Liver (tissue), 10 donors: ENCODE measurements at places on chromosomes 6 and 20. TPM values are rescaled to one million over a fixed set of nuclear protein-coding genes. Genes with fewer than 3 reads are reported as not detected.

DNAH8 gene
- not detected for polyA plus RNA-seq

RNF217 gene
- polyA plus RNA-seq = 4.4 TPM

TRIM10 gene
- 0.72 TPM for polyA plus RNA-seq

GRCh38 chr6:17349427-17349826, 44.0 kb upstream of the CAP2 start:
- DNase-seq = no peak

DNA sequence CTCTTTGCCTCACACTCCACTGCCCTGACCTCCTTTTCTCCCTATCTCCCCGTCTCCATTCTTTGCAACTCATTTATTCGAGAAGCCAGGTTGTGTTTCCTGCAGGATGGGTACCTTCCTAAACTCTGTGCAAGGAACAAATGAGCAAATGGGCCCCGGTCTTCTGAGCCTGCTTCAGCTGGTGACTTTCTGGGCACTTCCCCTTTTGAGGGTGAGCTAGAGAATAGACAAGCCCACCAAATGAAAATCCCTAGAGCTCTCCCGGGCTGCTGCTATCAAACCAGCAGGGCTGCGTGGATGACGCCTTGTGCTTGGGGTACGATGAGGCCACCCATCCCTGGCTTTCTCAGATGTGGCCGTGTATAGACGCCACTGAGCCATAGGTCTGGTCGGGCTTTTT, 91.0 kb upstream of the FOXA2 start:
- no peak for DNase-seq

DNA sequence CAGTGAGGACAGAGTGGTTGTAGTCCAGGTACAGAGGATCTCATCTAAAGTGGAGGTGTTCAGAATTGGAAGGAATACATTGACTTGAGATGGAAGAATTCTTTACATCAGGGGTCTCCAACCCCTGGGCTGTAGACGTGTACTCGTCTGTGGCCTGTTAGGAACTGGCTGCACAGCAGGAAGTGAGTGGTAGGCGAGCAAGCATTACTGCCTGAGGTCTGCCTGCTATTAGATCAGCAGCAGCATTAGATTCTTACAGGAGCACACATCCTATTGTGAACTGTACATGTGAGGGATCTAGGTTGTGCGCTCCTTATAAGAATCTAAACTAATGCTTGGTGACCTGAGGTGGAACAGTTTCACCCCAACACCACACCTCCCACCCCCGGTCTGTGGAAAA, 121.1 kb downstream of the CDKAL1 start:
- DNase-seq = no peak
